ENCODE measurements at places on chromosomes 13 and 19.

DNA sequence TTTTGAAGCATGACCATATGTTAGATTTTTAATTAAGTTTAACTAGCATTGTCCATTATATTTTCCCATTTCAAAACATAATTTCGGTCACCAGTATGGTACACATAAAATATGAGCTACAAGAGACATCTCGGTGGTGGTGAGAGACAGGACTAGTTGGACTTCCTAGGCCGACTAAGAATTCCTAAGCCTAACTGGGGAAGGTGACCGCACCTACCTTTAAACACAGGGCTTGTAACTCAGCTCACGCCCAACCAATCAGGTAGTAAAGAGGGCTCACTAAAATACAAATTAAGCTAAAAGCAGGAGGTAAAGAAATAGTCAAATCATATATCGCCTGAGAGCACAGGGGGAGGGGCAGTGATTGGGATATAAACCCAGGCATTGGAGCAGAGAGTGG is 22.9 kb downstream of the DNAJC15 start:
- no peak for DNase-seq

- peak; percentile 38 for DNase-seq
Measured at GRCh38 chr19:29714953-29715700, at the start of gene C19orf12. C19orf12 (minus strand) TSS chr19:29715261; CDS start chr19:29708413, 6,848 bp downstream.

- no peak for DNase-seq
Measured at GRCh38 chr19:21109116-21109515, 27.1 kb downstream of the ZNF714 start.

GRCh38 chr13:99093997-99094396 is 106.7 kb upstream of the UBAC2 start:
- DNase-seq, result no peak

DNA sequence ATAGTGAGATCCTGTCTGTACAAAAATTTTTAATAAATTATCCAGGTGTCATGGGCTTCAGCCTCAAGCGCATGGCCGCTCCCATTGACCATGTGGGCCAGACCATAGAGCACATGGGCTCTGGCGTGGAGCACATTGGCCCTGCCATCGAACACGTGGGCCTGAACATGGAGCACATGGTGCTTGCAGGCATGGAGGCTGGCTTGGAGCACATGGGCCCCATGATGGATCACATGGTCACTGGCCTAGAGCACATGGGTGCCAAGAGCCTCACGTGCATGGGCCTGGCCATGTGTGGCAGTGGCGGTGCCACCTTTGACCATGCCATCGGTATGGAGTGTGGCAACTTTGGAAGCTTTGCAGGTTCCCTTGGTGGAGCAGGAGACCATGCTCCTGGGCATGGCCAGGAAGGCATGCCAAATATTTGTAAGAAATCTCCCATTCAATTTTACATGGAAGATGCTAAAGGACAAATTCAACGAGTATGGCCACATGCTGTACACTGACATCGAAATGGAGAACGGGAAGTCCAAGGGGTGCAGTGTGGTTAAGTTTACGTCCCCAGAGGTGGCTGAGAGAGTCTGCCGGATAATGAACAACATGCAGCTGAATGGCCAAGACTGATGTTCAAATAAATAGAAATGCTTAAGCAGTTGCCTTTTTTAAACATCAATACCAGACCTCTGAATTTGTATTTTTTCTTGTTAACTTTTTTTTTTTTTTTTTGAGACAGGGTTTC is 21.3 kb upstream of the SLC1A5 start:
- DNase-seq, result no peak

GRCh38 chr13:97116754-97117153 is 105.4 kb upstream of the MBNL2 start:
- DNase-seq, result no peak

DNA sequence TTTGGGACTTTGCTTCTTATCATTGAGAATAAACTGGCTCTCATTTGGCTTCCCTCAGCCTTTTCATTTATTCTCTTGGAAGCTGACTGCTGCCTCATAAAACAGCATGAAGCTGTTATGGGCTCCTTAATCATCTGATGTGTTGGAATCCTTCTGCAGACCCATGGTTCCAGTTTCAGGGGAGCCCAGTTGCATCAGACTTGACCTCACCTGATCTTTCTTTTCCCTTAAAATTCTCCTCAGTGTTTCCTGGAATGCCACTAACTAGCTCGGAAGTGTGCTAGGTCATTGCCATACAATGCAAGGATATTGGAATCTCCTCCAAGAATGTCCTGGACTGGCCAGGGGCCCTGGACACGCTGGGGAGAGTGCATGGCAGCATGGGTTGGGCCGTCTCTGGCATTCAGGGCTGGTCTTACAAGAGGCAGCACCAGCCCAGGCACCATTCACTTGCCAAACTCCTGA is 158.7 kb downstream of the FLT1 start:
- DNase-seq, result no peak

DNA sequence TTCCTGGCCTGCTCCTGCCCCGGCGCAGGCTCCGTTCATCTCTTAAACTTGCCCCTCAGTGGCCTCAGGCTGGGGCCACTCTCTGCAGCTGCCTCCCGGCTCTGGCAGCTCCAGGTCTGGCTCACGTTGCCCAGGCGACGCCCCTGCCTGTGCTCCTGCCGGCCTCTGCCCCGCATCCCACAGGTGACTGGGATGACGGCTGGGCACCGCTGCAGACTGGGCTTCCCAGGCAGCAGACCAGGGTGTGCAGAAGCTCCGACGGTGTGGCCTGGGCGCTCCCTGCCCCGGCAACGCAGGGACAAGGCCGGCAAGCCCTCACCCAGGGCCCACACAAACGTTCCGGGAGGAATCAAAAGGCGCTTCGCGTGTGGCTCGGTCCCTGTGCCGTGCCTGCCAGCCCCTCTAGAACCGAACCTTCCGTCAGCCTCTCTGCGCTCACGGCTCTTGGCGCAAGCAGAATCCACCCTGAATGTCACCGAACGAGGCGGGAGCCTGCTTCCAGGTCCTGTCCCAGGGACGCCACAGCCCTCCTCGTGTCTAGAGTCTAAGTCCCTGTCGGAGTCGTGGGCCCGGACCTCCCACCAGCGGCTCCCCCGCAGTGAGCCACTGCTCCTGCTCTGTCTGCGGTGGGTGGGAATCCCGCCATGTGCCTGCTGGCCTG is 64.8 kb downstream of the MLLT1 start:
- no peak for DNase-seq

DNA sequence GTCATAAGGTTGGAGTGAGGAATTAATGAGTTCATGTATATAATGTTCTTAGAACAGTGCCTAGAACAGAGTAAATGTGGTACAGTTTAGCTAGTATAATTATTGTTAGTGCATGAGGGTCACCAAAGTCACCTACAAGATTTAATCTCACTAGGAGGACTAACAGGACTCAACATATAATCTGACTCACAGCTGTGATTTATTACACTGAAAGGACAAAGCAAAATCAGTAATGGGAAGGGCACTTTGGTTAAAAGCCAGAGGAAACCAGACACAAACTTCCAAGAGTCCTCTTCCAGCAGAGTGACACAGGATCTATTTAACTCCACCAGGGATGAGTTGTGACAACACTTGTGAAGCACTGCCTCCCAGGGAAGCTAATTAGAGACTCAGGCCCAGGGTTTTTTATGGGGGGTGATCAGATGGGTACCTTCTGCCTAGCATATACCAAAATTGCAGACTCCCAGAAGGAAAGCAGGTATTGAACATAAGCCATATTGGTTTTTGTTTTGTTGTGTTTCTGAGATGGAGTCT is 341.2 kb upstream of the DACH1 start:
- no peak for DNase-seq

Data from stimulated activated CD4-positive, alpha-beta T cell treated with anti-CD3 and anti-CD28 coated beads, Interleukin-2, amount 100 ng/mL, for 4 hours (primary cell).